ENCODE measurements at places on chromosomes 6 and 20.

DNA sequence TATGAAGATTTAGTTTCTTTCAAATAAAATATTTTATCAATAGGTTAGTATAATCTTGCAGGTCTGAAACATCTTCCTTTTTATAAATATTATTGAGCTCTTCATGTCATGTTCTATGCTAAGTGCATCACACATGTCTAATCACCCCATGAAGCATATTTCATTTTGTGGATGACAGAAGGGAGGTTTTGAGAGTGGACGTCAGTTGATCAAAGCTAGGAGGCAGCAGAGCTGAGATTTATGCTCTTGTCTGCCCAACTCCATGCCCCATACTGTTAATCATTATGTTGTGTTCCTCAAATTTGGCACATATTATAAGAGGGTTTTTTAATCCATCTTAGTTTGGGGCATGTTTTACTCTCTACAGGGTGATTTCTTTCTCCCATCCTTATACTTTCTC, 22.7 kb downstream of the DSE start:
- no peak for DNase-seq

- DNase-seq: no peak
Observed at GRCh38 chr6:47308552-47309290, 984 bp downstream of the TNFRSF21 start.

GRCh38 chr6:116461331-116461931, at the start of gene CALHM6:
Gene CALHM6, plus strand, starts transcription at chr6:116461375. Its CDS starts 555 bp downstream, at chr6:116461930.
- no peak for DNase-seq

DNA sequence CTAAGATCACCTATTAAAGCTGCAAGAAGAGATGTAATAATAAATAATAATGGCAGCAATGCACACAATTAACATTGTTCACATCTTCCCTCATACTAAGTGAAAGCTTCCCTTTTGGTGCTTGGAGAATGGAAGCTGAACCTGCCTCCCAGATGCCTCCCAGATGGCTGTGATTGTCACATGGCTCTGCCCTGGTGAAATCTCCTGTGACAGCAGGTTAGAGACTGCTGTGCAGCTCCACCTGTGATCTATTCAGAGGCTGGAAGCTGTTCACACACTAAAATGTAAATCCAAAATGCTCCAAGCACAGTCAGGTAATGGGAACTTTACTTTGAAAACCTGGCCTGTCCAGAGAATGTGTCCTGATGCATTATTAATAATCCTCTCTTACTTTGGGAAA, 41.7 kb upstream of the RGS17 start:
- DNase-seq: no peak

GRCh38 chr6:119479860-119480655, 130.5 kb upstream of the MAN1A1 start:
- DNase-seq: no peak

DNA sequence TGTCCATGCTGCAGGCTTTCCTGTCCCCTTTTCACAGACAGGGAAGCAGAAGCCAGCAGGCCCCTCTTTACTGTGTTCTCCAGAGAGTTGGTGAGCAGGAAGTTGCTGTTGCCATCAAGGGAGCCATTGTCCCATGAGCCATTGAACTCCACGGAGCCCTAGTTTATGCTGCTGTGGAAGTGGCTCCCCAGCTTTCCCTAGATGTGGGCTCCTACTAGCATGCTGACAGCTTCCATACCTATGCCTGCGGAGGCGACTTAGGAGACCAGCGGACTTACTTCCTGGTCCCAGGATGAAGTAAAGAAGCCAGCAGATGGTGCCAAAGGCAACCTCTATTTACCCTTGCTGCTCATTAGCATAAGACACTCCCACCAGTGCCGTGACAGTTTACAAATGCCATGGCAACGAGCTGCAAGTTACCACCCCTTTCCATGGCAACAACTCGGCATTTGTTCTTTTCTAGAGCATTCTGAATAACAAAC, 30.8 kb upstream of the FKBP1A start:
- no peak for DNase-seq

GRCh38 chr6:133816171-133816570, 72.7 kb upstream of the TCF21 start:
- DNase-seq: no peak

DNA sequence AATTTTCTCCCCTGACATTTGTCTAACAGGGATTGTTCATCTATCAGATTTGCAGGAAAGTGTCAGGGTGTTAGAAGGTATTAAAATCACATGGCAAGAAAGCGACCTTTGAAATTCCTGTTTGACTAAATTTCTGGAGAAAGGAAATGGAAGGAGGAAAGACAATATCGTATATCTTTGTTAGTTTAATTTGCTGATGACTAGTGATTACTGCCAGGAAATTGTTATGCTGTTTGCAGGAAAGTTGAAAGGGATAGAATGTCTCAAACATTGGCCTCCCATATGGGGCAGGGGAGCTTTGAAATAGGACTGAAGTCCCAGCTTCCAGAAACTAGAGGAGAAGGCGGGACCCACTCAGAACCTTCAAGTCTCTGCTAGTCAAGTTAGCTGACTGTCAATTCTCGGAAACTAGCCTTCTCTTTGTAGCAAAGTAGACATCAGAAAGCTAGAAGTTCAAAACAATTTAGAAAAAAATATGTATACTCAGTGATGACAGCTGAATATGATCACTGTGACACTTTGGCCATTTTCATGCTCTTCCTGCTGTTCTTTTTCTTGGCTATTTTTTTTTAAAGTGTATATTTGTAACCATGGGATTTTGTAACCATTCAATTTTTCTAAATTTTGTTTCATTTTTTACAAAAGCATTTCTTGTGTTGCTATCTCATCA, 53.4 kb upstream of the RALGAPA2 start:
- DNase-seq: no peak

DNA sequence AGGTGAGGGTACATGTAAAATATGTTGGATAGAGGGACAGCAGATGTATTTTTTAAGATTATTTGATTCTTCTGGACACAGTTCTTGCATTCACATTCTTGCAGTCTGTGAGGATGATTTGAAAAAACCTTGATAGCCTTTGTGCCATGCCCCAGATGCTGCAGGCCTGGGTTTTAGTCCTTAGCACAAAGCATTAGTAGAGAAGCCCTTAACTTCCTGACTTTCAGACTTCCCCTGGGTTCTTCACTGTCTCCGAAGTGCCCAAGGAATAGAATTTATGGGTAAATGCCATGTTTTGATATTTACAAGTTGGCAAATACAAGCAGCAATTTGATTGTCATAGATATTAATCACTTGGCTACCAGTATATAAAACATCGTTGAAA, 67.6 kb upstream of the SUPT3H start:
- DNase-seq: no peak

DNA sequence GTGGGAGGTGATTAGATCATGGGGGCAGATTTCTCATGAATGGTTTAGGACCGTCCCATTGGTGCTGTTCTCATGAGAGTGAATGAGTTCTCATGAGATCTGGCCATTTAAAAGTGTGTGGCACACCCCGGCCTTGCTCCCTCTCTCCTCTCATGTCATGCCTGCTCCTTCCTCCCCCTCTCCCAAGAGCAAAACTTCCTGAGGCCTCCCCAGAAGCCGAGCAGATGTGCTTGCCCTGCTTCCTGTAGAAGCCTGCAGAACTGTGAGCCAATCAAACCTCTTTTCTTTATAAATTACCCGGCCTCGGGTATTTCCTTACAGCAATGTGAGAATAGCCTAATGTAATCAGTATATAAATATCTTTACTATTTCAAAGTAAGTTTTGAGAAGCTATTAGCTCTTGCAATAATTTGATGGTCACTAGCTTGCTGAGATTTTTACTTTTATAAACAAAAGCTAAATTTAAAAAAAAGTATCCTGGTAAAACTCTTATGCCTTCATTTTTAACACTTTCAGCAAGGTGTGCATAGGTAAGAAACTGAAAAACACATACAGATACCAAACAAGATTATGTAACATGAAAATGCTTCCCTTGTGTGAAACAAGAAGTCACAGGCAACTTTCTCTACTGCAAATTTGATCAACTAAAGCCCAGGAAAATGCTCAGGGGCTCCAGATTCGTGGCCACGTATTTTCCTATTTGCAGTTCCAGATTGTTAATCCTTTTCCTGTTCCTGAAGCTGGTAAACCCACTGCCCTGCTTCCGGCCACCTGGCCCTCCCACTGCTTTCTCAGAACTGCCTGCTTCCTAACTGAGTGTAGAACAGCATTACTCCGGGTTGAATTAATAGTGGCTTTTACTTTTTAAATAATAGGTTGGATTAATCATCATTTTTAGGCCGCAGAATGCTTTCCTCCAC, 395.1 kb upstream of the CNR1 start:
- DNase-seq: no peak
